ENCODE measurements at places on chromosomes 7 and 10.

GRCh38 chr7:124728610-124729009 is 37.0 kb downstream of the GPR37 start:
- DNase-seq, result no peak

DNA sequence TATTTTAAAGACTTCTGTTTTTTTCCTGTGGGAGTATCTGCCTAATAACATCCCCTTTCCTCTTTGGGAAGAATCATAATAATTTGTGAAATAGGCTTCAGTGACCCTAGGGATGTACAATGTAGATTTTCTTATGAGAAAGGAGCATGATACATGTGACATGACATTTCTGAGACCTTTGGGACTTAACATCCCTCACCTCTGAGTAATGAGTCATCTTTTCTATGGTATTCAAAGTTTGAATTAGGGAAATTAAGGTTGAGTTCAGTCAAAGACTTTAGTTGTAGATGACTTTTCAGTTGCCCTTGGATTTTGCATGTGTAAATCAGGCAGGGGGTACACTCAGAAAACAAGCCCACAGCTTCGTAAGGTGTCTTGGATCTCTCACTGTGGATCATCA is 14.3 kb downstream of the GRK5 start:
- DNase-seq, result no peak

- DNase-seq, result no peak
Measured at GRCh38 chr7:4700577-4701235, 18.6 kb downstream of the FOXK1 start.

- no peak for DNase-seq
Measured at GRCh38 chr7:107551936-107552335, 11.8 kb downstream of the COG5 start.

DNA sequence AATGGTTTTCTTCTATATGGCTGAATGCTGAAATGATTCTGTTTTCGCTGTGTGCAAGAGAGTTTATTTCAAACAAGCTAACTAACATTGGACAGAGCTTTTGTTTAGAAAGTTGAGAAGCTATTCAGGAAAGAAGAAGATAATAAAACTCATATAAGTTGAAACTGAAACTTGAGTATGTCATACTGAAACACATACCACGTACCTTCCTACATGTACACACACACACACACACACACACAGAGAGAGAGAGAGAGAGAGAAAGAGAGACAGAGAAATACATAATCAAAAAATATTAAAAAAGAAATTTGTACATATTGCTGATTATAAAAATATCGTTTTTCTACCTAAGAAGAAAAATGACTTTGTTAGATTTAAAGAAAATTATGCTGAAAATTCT is 561.9 kb upstream of the KCND2 start:
- DNase-seq, result no peak

DNA sequence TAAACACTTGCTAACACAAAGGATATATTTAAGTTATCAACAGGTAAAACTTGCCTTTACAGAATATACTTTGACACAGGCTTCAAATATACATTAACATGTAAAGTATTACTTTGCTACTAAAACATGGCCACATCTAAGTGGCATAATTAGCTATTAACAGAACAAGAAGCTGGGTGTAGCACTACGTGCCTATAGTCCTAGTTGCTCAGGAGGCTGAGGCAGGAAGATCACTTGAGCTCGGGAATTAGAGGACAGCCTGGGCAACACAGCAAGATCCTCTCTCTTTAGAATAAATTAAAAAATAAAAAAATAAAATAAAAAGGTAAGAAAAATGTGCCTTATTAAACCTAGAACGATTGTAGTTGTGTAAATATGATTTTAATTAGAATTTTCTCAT is 106.6 kb downstream of the CNOT4 start:
- no peak for DNase-seq

GRCh38 chr7:28217143-28217542 is 36.5 kb upstream of the JAZF1 start:
- DNase-seq, result no peak

DNA sequence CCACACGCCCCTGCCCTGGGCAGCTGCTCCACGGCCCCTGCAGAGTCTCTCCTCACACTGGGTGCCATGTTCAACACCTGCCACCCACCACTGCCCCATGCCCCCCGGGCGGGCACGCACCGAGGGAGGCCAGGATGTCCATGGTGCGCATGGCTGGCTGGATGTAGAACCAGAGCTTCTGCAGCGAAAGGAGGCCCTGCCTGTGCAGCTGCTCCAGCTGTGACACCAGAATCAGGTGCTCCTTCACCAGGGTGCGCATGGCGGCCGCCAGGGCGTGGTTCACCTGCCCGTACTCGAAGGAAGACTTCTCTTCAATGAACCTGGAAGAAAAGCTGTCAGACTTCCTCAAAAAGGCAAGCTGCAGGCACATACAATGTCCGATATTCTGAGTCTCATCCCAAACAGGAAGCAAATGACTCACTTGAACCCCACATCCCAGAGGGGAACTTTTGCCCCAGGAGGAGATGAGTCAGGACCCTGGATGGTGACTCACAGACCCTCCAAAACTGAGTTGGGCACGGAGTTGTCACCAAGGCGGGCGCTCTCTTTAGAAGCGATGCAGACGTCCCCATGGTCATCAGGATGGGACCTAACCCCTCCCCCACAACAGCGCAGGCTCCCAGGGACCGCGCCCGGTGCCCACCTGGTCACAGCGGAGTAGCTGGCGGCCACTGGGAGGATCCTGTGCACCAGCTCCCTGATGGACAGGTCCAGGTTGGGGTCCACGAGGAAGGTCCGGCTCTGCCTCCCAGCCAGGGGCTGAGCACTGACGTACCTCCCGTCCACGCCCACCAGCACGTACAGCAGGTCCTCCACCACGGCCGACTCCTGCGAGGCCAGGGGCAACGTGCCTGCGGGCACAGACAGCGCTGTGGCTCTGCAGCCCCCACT is 15.5 kb downstream of the TUBGCP2 start:
- DNase-seq, result no peak

DNA sequence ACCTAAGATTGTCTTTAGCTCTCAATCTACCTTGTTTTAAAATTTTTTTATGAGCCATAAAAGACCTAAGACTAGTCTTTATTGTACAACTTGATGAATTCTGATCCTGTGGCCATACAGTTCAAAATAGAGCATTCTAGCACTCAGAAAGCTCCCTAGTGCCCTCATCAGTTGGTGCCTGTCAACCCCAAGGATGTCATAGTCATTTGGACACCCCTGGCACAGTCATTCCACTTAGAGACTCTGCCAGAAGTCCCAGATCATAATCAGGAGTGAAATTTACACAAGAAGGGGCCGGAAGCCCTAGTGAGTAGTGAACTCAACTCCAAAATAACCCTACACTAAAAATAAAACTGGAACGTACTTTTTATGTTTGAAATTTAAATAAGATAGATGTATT is 80.0 kb upstream of the INSIG1 start:
- no peak for DNase-seq
